ENCODE measurements at places on chromosomes 7 and 10.

- DNase-seq, result no peak
Observed at GRCh38 chr10:51747216-51747615, 47.8 kb upstream of the CSTF2T start.

GRCh38 chr7:100830396-100830795 lies 3.1 kb upstream of the EPHB4 start:
- DNase-seq, result no peak

DNA sequence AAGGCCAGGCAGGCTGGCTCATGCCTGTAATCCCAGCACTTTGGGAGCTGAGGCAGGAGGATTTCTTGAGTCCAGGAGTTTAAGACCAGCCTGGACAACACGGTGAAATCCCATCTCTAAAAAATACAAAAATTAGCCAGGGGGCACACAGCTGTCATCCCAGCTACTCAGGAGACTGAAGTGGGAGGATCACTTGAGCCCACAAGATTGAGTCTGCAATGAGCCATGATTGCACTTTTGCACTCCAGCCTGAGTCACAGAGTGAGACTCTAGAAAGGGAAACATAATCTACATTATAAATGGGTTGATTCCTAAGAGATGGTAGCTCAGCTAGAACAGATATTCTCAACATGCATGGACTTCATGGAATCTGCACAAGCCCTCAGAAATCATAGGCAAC lies 6.3 kb upstream of the LIPF start:
- no peak for DNase-seq

- no peak for DNase-seq
Observed at GRCh38 chr7:80552031-80552694, 40.3 kb upstream of the GNAT3 start.

DNA sequence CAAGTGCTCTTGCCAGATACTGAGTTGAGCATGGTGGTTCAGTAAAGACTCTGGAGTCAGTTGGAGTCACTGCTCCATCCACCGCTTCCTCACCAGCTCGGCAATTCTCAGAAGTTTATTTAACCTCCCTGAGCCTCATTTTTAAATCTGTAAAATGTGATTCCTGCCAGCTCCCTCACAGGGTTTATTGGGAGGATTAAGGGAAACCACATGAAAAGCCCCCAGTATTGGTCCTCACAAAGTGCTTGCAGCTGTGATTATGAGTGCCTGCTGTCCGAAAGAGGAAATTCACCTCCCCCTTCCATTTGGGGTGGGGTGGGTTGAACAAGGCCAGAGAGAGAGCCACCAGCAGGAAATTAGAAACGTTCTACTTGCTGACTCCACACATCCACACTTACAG lies 99.0 kb downstream of the AOAH start:
- no peak for DNase-seq

- DNase-seq, result no peak
Observed at GRCh38 chr10:71712572-71713134, 6.9 kb downstream of the C10orf105 start.

- no peak for DNase-seq
Observed at GRCh38 chr7:105723572-105723971, 142.3 kb upstream of the EFCAB10 start.

GRCh38 chr10:89367529-89367928 lies 10.3 kb upstream of the IFIT1B start:
- peak; percentile 40 for DNase-seq

Measured in NK-92 treated with Interleukin-12 subunit alpha and Interleukin-12 subunit beta, amount 100 ng/mL, for 24 hours (cell line).